ENCODE measurements at places on chromosomes 3 and 15.

- no peak for ATAC-seq
Measured at GRCh38 chr3:47542471-47543173, 29.1 kb upstream of the ELP6 start.

GRCh38 chr3:98778852-98779413 lies 15.8 kb downstream of the ST3GAL6 start:
- ATAC-seq: no peak

- ATAC-seq: no peak
Measured at GRCh38 chr3:99845999-99846398, 28.3 kb downstream of the CMSS1 start.

GRCh38 chr3:118587847-118588246 lies 446.8 kb downstream of the IGSF11 start:
- ATAC-seq: no peak

GRCh38 chr3:190307164-190307545 lies 15.1 kb downstream of the CLDN1 start:
- no peak for ATAC-seq

DNA sequence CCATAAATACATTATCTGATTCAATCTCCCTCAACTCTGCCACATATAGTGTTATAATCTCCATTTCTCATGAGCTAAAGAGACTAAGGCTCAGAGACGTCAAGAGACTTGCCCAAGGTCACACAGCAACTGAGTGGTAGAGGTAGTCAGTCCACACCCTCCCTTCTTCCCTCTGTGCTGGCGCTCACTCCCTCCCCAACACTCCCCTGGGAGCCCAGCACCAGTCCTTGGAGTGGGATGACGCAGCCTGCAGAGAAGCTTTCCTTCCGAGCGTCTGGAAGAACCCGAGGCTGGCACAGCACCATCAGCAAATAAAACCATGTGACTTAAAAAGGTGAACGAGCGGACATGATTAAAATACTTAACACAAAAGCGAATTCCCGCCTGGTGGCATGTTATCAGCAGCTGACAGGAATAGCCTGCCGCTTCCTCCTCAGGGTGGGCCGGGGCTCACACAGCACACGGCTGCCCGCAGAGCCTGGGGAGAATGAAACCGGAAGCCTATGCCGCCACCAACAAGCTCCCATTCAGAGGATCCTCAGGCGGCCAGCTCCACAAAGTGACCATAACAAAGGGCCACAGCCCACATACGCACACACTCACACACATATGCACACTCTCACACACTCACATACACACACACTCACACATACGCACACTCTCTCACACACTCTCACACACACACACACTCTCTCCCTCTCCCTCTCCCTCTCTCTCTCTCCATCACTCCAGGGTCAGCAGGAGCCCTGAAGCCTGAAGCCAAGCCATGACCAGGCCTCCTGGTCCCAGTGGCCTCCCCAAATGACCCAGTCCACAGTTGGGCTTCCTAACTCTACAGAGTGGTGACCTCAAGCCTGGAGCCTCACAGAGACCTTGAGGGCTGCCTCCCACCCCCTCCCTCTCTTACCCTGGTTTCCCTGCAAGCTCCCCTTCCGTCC lies 120.5 kb downstream of the XXYLT1 start:
- peak; percentile 54 for ATAC-seq

- no peak for ATAC-seq
Measured at GRCh38 chr3:117266806-117267205, 557.2 kb downstream of the TUSC7 start.

GRCh38 chr15:48719668-48720067 lies 74.2 kb upstream of the FBN1 start:
- ATAC-seq: peak; percentile 26

DNA sequence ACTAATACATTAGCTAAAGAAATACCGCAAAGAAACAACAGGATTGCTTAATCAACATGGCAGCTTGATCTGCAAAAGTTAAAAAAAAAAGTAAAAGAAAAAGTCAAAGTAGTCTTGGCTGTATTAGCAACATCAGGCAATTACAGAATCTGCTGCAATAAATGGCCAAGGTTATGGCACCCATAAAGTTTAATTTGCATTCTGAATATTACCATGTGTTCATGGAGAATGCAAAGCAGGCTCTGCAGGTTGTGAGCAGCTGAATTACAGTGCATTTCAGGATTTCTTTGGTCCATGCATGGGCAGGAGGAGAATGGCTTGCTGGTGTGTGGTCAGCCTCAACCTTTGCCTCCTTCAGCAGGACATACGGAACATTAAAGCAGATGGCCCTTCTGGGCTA lies 199.1 kb upstream of the AZI2 start:
- no peak for ATAC-seq

DNA sequence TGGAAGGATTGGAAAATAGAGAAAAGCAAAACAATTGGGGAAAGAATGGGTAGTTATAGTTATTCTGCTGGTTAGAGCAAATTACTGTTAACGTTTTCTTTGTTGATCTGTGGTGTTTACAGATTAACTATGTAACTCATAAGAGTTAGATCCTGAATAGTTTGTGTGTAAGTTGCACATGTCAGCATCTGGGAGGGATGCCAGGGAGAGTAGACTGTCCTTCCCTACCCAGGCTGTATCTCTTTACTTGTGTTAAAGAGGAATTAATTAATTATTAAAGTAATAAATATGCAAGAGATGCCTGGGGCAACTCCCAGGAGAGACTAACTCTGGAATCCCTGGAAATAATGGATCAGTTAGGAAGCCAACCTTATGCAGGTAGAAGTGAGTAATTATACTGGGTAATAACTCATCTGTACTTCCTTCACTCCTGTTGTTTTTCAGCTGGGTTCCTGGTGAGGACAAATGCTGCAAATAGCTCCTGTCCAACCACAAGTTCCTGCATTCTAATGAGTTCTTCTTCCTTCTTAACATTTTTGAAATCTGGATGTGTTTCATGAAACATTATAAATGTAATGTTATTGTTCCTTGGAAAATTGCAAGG lies 18.9 kb downstream of the GHRL start:
- ATAC-seq: no peak

GRCh38 chr3:84277562-84278224 lies 681.1 kb upstream of the CADM2 start:
- no peak for ATAC-seq

- ATAC-seq: no peak
Measured at GRCh38 chr3:187587076-187587475, 83.1 kb downstream of the SST start.

DNA sequence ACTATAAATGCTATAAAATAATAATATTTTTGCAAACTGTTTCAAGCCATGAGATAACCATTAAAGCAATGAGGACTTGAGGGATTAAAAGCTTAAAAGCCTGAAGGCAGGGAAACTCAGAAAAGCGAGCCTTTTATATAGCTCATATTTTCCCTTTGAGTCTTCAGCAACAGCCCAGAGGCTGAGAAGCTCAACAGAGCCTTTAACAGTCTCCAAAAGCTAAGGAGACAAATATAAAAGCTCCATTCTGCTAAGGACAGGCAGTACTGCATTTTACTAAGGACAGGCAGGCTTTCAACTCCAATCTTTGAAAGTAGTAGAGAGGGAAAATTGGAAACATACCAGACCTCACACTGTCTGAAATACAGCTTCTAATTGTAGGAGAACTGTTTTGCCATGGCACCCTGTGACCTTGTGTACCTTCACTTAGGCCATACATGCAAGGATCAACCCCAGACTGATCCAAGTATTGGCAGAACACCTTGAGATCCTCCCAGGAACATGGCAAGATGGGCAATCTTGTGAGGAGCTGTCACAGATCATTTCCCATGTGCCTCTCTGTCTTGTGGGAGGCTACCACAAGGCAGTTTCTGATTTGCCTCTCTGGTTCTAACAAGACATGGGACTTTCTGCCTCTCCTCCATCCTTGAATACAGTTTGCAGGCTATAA lies 53.1 kb upstream of the ARNT2 start:
- no peak for ATAC-seq

DNA sequence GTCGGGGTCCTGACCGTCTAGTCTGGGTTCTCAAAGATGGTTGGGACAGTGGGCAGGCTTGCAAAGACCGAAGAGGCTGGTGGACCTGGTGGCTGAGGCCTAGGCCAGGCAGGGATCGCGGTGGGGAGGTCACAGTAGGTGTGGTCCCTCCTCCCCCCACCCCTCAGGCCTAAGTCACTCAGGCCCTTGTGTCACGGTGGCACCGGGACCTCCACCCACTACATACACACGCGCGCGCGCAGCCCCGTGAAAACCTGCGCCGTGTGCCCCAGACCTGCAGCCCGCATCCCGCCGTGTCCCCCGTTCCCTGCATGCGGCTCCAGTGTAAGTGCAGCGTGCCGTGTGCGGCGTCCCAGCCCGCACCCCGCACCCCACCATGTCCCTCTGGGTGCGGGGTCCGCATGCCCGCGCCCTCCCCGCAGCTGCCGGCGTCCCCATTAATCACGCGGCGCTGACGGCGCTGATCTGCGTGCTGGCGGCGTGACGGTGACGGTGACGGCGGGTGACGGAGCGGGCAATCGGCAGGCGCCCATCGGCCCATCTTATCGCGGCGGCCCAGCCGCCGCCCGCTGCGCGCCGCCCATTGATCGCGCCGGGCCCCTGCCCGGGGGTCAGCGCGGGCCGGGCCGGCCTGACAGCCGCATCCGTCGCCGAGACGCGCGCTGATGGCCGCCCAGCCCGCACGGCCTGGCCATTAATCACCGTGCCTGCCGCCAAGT lies 24.4 kb downstream of the SEC61A1 start:
- ATAC-seq: peak; percentile 10

DNA sequence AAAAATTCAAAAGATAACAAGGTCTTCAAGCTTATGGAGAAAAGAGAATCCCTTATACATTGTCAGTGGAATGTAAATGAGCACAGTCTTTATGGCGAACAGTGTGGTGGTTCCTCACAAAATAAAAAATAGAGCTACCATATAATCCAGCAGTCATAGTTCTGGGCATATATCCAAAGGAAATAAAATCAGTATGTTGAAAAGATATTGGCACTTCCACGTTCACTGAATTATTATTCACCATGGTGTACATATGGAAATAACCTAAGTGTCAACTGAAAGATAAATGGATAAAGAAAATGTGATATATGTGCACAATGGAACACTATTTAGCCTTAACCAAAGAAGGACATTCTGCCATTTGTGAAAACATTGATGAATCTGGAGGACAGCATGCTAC lies 1161.2 kb downstream of the ROBO2 start:
- no peak for ATAC-seq

DNA sequence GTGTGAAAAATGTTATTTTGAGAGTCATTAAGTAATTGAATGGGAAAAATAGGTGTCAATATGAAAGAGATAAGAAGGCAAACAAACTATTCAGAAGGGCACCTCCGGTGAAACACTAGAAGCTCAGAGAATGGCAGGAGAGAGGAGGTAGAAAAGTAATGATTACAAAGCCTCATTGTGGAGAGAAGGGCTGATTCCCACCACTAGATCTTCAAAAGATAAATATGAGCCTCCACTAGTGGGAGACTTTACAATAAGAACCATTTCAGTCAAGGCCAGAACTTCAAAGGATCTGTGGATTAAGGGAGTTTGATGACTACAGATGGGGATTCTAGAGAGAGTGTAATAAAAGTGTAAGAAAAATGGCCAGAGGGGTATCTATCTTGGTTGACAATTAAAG lies 535.6 kb downstream of the NLGN1 start:
- no peak for ATAC-seq

- no peak for ATAC-seq
Measured at GRCh38 chr15:69992348-69992747, 105.4 kb downstream of the TLE3 start.

DNA sequence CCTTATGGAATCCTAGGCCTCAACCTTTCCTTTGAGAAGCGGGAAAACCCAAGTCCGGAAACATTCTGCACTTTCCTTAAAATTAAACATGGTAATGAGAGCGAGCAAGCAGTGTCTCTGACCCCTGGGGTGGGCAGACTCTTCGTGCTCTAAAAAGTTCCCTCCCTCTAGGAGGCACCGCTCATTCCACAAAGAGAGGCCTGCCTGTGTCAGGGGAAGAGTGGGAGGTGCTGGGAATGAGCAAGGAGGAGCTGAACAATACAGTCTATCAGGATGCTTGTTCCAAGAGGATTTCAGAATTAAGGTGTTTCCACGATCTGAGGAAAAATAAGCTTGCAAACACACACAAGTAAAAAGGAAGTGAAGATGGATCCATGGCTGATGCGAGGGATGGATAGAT lies 6.0 kb upstream of the RLBP1 start:
- ATAC-seq: no peak

- ATAC-seq: no peak
Measured at GRCh38 chr3:30728143-30728542, 121.7 kb downstream of the TGFBR2 start.

GRCh38 chr15:70788114-70789049 lies 25.0 kb upstream of the UACA start:
- ATAC-seq: no peak

- ATAC-seq: no peak
Measured at GRCh38 chr15:82851981-82852511, 42.6 kb downstream of the WHAMM start.

GRCh38 chr3:186187401-186188275 lies 78.7 kb upstream of the ETV5 start:
- ATAC-seq: no peak

- peak; percentile 23 for ATAC-seq
Measured at GRCh38 chr3:16510620-16511319, 2.7 kb downstream of the RFTN1 start.

DNA sequence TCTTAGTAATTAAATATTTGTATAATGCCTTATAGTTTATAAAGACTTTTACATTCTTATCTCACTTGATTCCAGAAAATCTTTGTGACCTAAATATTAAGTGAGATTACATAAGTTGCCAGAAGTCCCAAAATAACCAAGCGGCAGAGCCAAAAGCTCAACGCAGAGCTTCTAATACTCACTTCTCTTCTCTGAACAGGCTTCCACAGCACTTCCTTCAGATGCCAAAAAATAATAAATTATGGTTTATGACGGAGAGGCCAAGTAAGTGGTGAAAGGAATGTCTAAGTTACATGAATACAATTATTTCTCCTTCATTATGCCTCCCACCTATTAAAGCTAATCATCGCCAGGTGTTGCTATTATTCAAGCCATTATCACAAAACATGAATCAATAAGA lies 110.3 kb downstream of the GBE1 start:
- ATAC-seq: no peak

DNA sequence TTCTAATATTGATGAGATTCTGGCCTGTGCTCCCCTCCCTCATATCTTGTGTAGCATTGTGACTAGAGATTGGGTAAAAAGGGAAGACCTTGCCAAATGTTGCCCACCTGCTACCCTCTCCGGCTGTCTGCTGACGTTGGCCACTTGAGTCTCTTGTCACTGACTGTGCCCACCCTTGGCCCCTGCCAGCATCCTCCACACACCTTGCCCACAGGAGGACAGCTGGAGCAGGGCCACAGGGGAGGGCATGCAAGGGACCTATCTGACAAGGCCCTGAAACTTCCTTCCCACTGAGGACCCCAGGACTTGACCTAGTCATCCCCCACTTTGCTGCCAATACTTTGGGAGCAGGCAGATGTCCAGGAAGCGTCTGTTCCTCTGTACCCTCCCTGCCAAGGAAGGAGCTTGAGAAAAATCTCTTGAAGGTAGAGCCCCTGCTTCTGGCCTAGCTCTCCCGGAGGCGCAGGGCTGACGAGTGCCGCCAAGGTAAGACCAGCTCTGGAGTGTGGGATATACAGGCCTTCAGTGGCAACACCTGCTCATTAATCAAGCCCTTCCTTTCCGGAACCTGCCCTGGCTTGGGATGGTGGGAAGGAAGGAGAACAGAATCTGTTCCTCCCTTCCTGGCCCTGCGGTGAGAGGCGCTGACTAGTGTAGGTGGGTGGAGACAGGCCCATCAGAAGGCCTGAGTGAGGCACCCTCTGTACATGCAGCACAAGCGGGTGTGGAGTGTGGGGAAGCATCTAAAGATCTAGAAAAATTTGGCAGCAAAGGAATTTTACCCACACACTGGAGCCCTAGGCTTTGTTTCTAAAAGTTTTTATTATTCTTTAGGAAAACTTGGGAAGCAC lies 4.9 kb upstream of the PAK6 start:
- ATAC-seq: no peak

GRCh38 chr3:141070229-141070628 lies 19.1 kb downstream of the SPSB4 start:
- no peak for ATAC-seq
